NCI-H1694 treated with DMSO at 0.1 percent for 48 hours (cell line): ENCODE measurements at places on chromosomes 1 and 21.

DNA sequence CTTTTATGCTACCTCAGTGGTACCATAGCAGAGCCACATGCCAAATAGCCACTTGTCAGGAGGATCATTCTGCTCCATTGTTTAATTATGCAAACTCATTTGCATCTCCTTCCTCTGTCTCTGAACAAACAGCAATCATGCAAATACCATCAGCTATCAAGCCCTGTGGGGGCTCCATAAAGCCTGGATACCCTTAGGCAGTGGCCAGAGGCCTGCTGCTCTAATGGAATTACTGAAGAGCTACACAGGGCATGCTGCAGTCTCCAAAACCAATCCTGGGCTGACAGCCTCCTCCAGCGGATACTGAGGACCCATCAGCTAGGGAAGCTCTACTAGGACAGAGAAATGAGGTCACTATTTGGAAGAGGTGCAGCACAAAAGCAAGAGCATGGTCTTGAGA is 376.3 kb downstream of the KCNH1 start:
- no peak for DNase-seq

- no peak for DNase-seq
Measured at GRCh38 chr1:109883248-109883955, 27.2 kb upstream of the CSF1 start.

DNA sequence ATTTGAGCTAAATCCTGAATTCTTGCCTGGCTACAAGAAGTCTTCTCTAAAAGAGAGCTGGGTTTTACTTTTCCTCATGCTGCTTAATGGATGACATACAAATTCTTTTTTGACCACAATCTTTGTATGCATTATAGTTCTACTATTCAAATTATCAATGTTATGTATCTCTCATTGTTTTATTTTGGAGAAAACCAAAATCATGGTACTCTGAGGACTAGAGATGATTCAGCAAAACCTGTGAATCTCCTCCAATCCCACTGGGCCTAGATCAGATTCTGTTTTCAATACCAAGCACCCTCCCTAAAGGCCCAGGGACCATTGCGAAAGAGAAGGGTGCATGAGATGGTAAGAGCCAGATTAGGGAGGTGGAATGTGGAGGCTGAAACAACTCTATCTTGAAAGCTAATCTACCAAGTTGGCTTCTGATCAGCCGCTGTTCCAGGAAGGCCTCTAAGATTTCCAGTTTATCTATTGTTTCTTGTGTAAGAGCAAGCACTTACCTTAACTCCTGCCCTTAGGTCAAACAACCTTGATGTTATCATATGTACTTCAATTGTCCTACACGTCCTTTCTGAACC is 547.2 kb downstream of the PLPP3 start:
- no peak for DNase-seq

DNA sequence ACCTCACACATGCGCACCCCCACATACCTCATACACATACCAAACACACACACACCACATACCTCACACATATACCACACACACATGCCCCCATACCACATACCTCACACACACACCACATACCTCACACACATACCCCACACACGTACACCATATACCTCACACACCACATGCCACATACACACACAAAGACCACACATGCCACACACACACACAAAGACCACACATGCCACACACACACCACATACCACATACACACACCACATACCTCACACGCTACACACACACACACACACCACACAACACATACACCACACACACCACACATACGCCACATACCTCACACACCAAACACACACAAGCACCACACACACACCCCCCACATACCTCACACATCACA is 30.0 kb downstream of the HIVEP3 start:
- no peak for DNase-seq

DNA sequence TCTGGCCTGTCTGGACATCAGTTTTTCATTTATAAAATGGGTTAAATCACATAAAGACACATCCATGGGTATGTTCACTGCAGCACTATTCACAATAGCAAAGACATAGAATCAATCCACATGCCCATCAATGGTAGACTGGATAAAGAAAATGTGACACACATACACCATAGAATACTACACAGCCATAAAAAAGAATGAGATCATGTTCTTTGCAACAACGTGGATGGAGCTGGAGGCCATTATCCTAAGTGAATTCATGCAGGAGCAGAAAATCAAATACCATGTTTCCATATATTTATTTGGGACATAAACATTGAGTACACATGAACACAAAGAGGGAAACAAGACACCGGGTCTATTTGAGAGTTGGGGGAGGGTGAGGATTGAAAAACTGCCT is 28.1 kb downstream of the ZBTB8OS start:
- DNase-seq: no peak

- DNase-seq: no peak
Measured at GRCh38 chr1:153028766-153029165, 2.2 kb upstream of the SPRR1B start.

DNA sequence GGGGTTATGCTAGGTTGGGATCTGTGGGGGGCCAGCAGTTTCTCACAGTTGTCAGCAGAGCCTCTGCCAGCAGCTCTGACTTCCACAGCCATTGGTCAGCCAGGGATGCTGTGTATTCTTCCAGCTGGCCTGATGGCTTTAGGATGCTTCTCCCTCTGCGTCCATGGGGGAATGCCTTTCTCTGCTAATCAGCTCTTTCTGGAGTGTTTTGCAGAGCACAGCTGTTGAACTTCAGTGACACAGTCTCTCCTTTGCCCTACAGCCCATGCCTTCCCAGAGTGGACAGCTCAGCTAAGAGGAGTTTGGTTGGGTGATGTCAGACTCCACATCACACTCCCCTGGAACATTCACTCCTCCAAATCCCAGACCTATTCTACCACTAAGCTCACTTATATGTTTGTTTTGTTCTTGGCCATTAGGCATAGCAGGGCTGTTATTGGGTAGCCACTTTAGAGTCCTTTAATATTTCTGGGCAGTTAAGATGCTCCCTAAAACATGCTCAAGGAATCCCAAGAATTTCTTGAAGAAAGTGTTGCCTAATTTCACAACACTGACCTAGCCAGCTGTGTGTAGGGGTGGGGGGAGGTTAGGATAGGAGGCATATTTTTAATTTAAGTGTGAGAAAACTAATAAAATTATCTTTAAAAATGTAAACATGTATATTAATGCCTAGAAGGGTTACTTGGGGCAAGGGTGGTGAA is 75.3 kb upstream of the KIAA0040 start:
- no peak for DNase-seq

GRCh38 chr1:152543820-152544219 is 22.8 kb downstream of the LCE3E start:
- DNase-seq: no peak

- DNase-seq: no peak
Measured at GRCh38 chr21:37546949-37547614, 180.5 kb downstream of the DYRK1A start.

- no peak for DNase-seq
Measured at GRCh38 chr1:247642742-247643141, 36.8 kb downstream of the OR13G1 start.

- no peak for DNase-seq
Measured at GRCh38 chr1:109668123-109668775, 392 bp downstream of the GSTM2 start.

DNA sequence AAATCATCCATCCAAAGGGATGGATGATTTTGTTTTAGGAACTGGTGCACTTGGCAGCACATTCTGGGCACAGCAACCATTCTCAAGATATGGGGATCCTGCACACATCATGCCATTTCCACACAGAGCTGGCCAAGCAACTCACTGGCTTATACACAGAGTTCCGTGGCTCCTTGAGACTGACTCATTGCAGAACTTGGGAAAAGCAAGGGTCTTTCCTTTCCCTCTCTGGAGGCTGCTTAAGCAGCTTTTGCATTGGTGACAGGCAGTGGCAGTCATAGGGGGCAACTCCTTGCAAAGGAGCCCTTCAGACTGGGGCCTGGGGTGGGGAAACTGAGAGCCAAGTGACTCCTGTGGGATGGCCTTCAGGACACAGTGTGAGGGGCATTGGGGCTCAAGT is 1.9 kb upstream of the MAD2L2 start:
- DNase-seq: no peak
